A549 (cell line): ENCODE measurements at places on chromosomes 16 and 17. TPM values are rescaled to one million over a fixed set of nuclear protein-coding genes. Genes with fewer than 3 reads are reported as not detected.

Gene TPSAB1
- not detected in 3 replicates for polyA plus RNA-seq

Gene CASKIN1
- 0.72 to 1.0 TPM (median 0.87 TPM) in 3 replicates for polyA plus RNA-seq

Gene OR1A1
- not detected in 3 replicates for polyA plus RNA-seq

Gene RGS9
- 6.9 to 8.2 TPM (median 7.0 TPM) in 3 replicates for polyA plus RNA-seq

Gene PIRT
- not detected in 3 replicates for polyA plus RNA-seq

Gene TMEM95
- not detected in 3 replicates for polyA plus RNA-seq

Gene SERPINF2
- polyA plus RNA-seq, result 2.4 to 2.9 TPM (median 2.7 TPM) in 3 replicates

Gene NPB
- 0.29 to 0.45 TPM (median 0.38 TPM) in 3 replicates for polyA plus RNA-seq

Gene FAM83G
- polyA plus RNA-seq, result 19.8 to 22.0 TPM (median 20.5 TPM) in 3 replicates

Gene RAI1
- polyA plus RNA-seq, result 18.9 to 23.8 TPM (median 23.3 TPM) in 3 replicates

Gene KRT23
- polyA plus RNA-seq, result not detected in 3 replicates

Gene STX1B
- polyA plus RNA-seq, result 2.4 to 4.4 TPM (median 2.8 TPM) in 3 replicates

Gene SRR
- 14.8 to 21.4 TPM (median 16.7 TPM) in 3 replicates for polyA plus RNA-seq

Gene HBZ
- not detected in 3 replicates for polyA plus RNA-seq

Gene TM4SF5
- 0.51 to 1.2 TPM (median 0.68 TPM) in 3 replicates for polyA plus RNA-seq

Gene COX6A2
- polyA plus RNA-seq, result not detected in 3 replicates

Gene CCL13
- not detected in 3 replicates for polyA plus RNA-seq

Gene RTN4RL1
- 1.4 to 1.8 TPM (median 1.5 TPM) in 3 replicates for polyA plus RNA-seq

Gene TP53TG3F
- polyA plus RNA-seq, result 0.12 to 0.34 TPM (median 0.14 TPM) in 3 replicates

Gene ABCC3
- 225 to 288 TPM (median 248 TPM) in 3 replicates for polyA plus RNA-seq

Gene TBX6
- 0.26 to 0.63 TPM (median 0.62 TPM) in 3 replicates for polyA plus RNA-seq

Gene CLDN6
- polyA plus RNA-seq, result 0.13 to 0.25 TPM (median 0.20 TPM) in 3 replicates

Gene QPRT
- 1.4 to 2.2 TPM (median 1.7 TPM) in 3 replicates for polyA plus RNA-seq

Gene CD300E
- not detected in 3 replicates for polyA plus RNA-seq

Gene CCL11
- polyA plus RNA-seq, result not detected in 3 replicates

Gene OR4D2
- polyA plus RNA-seq, result not detected in 3 replicates

Gene INCA1
- 1.1 to 1.3 TPM (median 1.1 TPM) in 3 replicates for polyA plus RNA-seq

Gene SULT1A2
- polyA plus RNA-seq, result 0.09 to 0.18 TPM in 2 of 3 replicates, not detected in the other

Gene TMEM204
- not detected in 3 replicates for polyA plus RNA-seq

Gene WNK4
- 1.3 to 1.5 TPM (median 1.5 TPM) in 3 replicates for polyA plus RNA-seq

Gene C1QTNF8
- not detected in 3 replicates for polyA plus RNA-seq

Gene ETV4
- 14.0 to 21.4 TPM (median 18.5 TPM) in 3 replicates for polyA plus RNA-seq
